ENCODE measurements at places on chromosomes 7 and 10. TPM values are rescaled to one million over a fixed set of nuclear protein-coding genes. Genes with fewer than 3 reads are reported as not detected.

Gene PRSS37
- not detected for total RNA-seq

Gene LLCFC1
- not detected for total RNA-seq

Gene GRID2IP
- not detected for total RNA-seq

Gene PODXL
- total RNA-seq, result 0.61 TPM

Gene IQUB
- total RNA-seq, result 0.10 TPM

Gene CLEC2L
- not detected for total RNA-seq

Gene CAMK2B
- 0.14 TPM for total RNA-seq

GRCh38 chr10:43076876-43077420, at the start of gene RET:
RET (plus strand) TSS chr10:43077069; CDS start chr10:43077259, 190 bp downstream.
- DNase-seq, result peak; percentile 45

- DNase-seq, result peak; percentile 11
These were observed 74.9 kb downstream of the VWC2 start for GRCh38 chr7:49848211-49848841.

DNA sequence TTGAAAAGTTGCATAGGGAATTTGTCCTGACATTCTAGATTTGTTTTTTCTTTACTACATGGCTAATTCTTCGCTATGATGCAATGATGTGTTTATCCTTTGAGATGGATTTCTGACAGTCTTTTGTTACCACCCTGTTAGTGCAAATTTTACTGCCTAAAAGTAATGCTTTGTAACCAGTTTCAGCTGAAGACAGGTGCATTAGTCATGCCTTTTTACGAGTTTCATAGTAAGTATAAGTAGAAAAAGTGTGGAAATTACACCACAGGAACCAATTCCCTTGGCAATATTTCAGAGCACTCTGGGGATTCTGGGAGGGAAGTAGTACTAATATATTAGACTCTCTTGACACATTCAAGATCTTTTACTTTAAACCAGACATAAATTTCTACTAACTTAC, 257.8 kb upstream of the DKK1 start:
- no peak for DNase-seq

GRCh38 chr7:30087371-30087770, 47.4 kb upstream of the MTURN start:
- no peak for DNase-seq

DNA sequence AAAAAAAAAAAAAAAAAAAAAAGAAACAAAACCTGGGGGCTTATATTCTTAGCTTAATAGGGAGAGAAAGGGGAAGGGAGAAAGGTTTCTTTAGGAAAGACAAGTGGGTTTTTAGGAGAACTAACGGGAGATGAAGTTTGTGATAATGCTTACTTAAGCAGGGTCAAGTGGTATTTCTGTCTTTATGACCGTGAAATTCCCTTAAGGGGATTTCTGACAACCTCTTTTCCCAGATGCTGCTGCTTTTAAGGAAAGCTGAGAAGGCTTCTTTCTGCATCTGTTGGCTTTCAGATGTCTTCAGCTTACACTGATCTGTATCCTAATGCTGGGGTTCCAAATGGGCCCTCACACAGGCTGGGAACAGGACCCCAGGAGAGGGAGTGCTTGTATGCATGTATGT, 42.6 kb downstream of the ADAMTS14 start:
- no peak for DNase-seq

DNA sequence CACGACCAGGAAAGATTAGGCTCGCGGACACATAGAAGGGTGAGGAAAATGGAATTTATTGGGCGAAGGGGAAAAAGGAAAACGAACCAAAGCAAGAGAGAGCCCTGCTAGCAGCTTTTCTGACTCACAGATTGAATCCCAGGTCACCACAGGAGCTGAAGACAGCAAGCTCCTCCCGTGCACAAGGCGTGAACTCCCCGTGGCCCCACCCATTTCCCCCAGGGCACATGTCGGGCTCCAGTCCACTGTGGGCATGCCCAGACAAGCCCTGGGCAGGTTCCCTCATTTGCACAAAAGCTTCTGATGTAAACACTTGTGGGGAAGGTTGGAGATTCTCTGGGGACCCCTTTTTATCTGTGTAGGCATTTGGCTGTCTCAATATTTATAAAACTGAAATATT, 582.4 kb downstream of the SUGCT start:
- DNase-seq, result peak; percentile 90

All from Caki2 (cell line).